ENCODE measurements at places on chromosomes 5 and 9.

GRCh38 chr5:142063878-142064331, 44.7 kb upstream of the NDFIP1 start:
- peak; percentile 30 for DNase-seq

GRCh38 chr9:118637681-118638080, 731.6 kb downstream of the BRINP1 start:
- DNase-seq = no peak

DNA sequence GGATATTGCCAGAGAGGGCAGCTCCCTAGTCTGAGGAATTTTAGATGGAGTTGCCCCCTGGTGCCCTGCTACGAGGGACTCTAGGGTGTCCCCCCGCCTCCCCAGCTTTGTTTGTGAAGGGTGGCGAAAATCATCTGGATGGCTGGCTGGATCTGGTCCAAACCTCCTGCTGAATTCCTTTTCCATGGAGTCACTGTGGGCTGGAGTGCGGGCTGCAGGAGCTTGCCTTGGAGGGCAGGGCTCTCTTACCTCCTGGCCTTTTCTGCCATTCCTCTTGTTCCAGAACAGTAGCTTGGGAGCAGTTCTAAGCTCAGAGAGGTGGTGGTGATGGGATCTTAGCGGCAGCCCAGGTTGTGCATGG, 2.1 kb downstream of the SYNPO start:
- DNase-seq = no peak

DNA sequence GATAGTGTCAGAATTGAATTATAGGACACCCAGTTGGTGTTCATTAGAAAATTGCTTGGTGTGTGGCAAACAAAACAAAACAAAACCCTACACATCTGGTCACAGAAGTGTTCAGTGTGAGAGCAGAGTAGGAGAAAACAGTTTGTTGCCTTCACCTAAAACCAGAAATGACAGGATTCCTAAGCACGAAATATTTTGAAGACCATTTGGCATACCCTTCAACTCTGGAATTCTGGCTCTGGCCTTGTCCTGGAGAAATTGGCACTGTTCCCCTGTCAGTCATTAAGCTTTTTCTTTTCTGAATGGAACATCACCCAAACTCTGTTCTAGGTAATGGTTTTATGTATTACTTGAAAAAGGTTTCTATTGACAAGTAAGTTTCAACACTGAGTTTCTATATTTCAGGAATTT, 110.2 kb upstream of the PCA3 start:
- no peak for DNase-seq

- peak; percentile 17 for DNase-seq
Measured at GRCh38 chr9:36748322-36748899, 175.7 kb downstream of the MELK start.

DNA sequence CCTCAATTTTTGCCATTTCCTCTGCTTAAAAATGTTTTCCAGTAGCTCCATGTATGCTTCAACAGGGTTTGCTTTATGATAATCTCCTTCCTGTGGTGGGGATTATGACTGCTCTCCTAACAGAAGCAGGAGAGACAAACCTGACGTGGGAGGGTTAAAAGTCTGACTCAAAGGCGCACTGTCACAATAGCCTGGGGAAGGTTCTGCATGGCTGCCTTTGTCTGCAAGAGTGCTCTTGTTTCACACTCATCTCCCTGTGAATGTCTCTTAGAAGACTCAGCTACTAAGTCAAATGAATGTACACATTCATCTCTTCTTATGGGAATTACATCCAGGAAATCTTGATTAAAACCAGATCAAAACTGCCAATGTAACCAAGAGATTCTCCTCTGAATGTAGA, 90.9 kb upstream of the MTAP start:
- no peak for DNase-seq

GRCh38 chr9:2916382-2916985, 72.6 kb upstream of the PUM3 start:
- DNase-seq = no peak

DNA sequence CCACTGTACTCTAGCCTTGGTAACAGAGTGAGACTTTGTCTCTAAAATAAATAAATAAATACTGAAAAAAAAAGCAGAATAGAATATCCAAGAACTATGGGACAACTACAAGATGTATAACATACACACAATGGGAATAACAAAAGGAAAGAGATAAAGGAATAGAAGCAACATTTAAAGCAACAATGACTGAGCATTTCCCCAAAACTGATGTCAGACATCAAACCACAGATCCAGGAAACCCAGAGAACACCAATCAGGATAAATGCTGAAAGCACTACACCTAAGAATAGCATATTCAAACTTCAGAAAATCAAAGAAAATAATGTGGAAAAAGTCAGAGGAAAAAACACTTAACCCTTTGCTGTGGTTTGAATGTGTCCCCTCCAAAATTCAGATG, 436.4 kb downstream of the ACTL7B start:
- DNase-seq = no peak

- no peak for DNase-seq
Measured at GRCh38 chr5:139982157-139982974, 60.7 kb downstream of the NRG2 start.

DNA sequence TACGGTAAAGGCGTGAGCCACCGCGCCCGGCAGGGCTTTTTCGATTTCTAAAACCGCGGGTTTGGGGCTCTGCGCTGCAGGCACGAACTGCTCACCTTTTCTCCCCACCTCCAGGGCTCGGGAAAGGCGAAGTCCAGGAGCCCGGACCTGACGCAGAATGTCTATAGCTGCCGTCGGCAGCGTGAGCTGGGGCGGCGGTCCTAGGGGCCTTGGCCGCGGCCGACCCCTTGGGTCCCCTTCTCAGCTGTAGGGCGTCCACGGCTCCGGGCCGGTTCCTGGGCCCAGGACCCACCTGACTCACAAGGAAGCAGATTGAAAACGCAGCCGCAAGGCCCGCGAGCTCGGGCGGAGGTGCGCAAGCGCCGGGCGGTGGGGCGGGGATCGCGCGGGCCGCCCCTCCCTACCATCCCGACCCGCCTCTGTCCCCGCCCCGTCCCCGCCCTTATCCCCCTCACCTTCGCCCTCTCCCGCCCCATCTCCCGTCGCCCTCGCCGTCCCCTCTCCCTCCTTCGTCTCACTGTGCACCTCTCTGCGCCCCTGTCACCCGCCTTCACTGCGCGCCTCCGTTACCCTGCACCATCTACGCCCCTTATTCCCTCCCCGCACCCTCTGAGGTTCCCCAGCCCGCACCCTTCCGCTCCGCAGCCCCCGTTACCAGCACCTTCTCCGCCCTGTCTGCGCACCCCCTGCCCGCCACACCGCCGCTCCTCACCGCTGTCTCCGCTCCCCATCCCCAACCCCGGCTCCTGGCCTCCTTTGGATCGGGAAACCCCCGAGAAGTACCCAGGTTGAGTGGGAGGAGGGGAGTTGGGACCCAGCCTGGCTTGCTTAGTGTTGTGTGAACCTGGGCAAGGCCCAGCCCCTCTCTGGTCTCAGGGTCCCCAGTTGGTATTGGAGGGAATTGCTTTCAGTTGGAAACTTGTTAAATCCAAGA, at the start of gene HDHD3:
Gene HDHD3 (minus strand): TSS at position 353 of the 934 bp plus-strand sequence. CDS start 2,632 bp downstream, outside the sequence.
- DNase-seq = peak; percentile 66

DNA sequence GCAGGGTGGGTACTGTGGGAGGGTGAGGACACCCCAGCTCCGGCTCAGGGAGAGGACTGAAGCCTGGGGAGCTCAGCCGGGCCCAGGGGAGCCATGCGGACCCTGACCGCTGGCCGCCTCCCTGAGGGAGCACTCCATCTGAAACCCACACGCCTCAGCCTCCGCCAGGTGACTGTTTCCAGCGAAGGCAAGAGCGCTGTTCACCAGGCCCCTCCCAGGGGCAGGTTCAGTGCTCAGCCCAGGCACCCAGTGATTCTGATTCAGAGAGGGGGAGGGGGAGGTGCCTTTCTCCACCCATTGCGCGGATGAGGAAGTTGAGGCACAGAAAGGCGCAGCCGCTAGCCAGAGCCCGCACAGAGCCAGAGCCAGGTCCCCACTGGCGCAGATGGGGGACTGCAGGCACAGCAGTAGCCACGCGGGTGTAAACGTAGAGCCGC, 27.0 kb downstream of the ADGRD2 start:
- DNase-seq = no peak

- DNase-seq = peak; percentile 7
Measured at GRCh38 chr9:83937861-83938455, 16.7 kb upstream of the KIF27 start.

DNA sequence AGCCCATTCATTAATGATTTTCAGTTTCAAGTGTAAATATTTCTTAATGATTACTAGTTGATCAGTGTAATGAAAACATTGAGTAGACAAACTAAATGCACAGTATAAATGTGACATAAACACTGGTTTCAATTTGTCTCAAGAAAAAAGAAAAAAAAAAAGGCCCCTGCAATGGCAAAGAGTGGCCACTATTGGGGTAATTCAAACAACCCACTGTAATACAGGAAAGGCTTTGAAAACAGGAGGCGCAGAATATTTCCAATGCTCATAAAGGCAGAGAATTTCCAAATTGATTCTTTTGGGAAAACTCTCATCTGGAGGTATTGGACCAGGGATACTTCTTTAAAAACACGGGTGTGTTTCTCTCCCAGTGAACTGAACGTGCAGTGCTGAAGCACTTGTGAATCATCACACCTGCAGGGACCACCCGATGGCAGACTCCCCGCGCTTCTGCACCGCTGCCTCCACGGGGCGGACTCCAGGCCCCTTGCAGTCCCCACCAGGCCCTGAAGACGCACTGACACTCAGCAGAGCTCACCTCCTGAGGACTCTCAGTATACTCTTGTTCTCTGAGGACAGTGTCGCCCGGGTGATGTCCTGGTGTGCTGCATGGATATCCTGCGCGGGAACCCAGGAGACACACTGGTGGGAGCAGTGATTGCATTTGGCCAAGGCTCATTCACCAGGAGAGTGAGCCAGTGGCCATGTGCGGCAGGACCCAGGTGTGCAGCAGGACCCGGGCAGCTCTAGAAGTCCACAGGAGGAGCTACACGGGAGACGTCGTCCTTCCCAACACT, 227.6 kb upstream of the IRX4 start:
- DNase-seq = no peak

DNA sequence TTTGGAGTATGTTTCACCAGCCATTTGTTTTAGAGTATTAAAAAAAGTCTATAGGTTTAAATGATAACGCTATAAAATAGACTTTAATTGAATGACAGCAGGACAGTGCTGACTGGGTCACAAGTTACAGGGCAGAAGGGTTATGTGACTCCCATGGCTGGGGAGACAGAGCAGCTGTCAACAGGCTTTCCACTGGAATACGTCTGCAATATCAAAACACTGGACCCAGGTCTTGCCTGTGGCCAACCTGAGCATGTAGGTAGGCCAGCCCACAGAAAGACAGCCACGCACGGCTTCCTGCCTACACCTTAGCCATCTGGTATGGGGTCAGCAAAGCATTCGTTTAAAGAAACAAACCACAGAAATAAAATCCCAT, 80.7 kb downstream of the OTULIN start:
- DNase-seq = no peak

GRCh38 chr9:134100040-134100439, 32.2 kb upstream of the BRD3 start:
- DNase-seq = no peak

GRCh38 chr9:96080364-96080763, 204.9 kb downstream of the ERCC6L2 start:
- DNase-seq = no peak

Data from activated CD4-positive, alpha-beta T cell treated with anti-CD3 and anti-CD28 coated beads, Interleukin-2, amount 50 U/mL, for 1 hour (primary cell).